ENCODE measurements at places on chromosomes 6 and 20.

GRCh38 chr20:43167615-43168014 is 22.1 kb downstream of the PTPRT start:
- no peaks in the 10 kb centered on the region for H3K27me3 ChIP-seq
- DNase-seq: no peak
- no peak overlapping the region for H3K27ac ChIP-seq
- no peaks in the 10 kb centered on the region for H3K36me3 ChIP-seq
- H3K4me3 ChIP-seq: no peak overlapping the region

- H3K4me3 ChIP-seq: peak overlapping the region; percentile 17
- H3K4me1 ChIP-seq: peaks cover 12% of the 10 kb centered on the region
- DNase-seq: peak; percentile 54
- H3K27ac ChIP-seq: peak overlapping the region; percentile 89
These were observed 649.1 kb upstream of the GJE1 start for GRCh38 chr6:141483598-141484061.

GRCh38 chr20:2799271-2799670 is 1.2 kb downstream of the CPXM1 start:
- H3K36me3 ChIP-seq: no peaks in the 10 kb centered on the region
- H3K27ac ChIP-seq: no peak overlapping the region
- H3K4me1 ChIP-seq: peaks cover 27% of the 10 kb centered on the region
- peaks cover 85% of the 10 kb centered on the region for H3K27me3 ChIP-seq
- H3K4me3 ChIP-seq: peak overlapping the region; percentile 33

- no peak for DNase-seq
- H3K4me1 ChIP-seq: peaks cover 63% of the 10 kb centered on the region
- H3K27me3 ChIP-seq: no peaks in the 10 kb centered on the region
- H3K4me3 ChIP-seq: no peak overlapping the region
These were observed 61.6 kb upstream of the SNX9 start for GRCh38 chr6:157761331-157761921.

DNA sequence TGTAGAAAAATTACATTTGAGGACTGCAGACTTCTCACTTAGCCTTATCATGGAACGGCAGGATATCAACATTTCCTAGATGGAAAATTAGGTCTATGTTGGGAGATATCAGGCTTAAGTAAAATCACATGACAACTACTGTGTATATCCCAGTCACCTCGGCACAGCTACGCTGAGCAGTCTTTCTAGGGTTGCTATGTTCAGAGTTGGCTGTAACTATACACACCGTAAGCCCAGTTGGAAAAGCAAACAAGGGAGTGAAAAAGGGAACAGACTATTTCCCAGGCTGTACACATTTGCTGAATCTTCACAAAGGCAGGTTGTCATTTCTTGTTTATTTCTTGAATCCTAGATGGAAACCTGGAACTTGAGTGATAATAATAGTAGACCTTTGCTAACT is 80.7 kb upstream of the PTPRK start:
- no peaks in the 10 kb centered on the region for H3K27me3 ChIP-seq
- no peaks in the 10 kb centered on the region for H3K4me1 ChIP-seq
- no peak overlapping the region for H3K27ac ChIP-seq
- H3K36me3 ChIP-seq: no peaks in the 10 kb centered on the region

GRCh38 chr6:12132351-12133222 is 120.5 kb downstream of the HIVEP1 start:
- no peaks in the 10 kb centered on the region for H3K36me3 ChIP-seq
- DNase-seq: no peak
- no peak overlapping the region for H3K27ac ChIP-seq
- H3K4me3 ChIP-seq: no peak overlapping the region

- H3K36me3 ChIP-seq: no peaks in the 10 kb centered on the region
- H3K27ac ChIP-seq: no peak overlapping the region
- no peak overlapping the region for H3K4me3 ChIP-seq
- no peak for DNase-seq
These were observed 263.5 kb downstream of the TFAP2A start for GRCh38 chr6:10151144-10151915.

- no peaks in the 10 kb centered on the region for H3K27me3 ChIP-seq
- no peak for DNase-seq
- H3K4me1 ChIP-seq: no peaks in the 10 kb centered on the region
- H3K27ac ChIP-seq: no peak overlapping the region
- no peak overlapping the region for H3K4me3 ChIP-seq
These were observed 146.4 kb upstream of the PROKR2 start for GRCh38 chr20:5463007-5463686.

- H3K4me3 ChIP-seq: no peak overlapping the region
- no peaks in the 10 kb centered on the region for H3K4me1 ChIP-seq
- no peak overlapping the region for H3K27ac ChIP-seq
- H3K36me3 ChIP-seq: no peaks in the 10 kb centered on the region
- no peaks in the 10 kb centered on the region for H3K27me3 ChIP-seq
- no peak for DNase-seq
These were observed 236.3 kb downstream of the PTPRK start for GRCh38 chr6:128284128-128284527.

- peaks cover 3% of the 10 kb centered on the region for H3K27me3 ChIP-seq
- no peak overlapping the region for H3K4me3 ChIP-seq
- DNase-seq: no peak
- no peak overlapping the region for H3K27ac ChIP-seq
- no peaks in the 10 kb centered on the region for H3K36me3 ChIP-seq
- no peaks in the 10 kb centered on the region for H3K4me1 ChIP-seq
These were observed 878.7 kb upstream of the MAN1A1 start for GRCh38 chr6:120228297-120228696.
